ENCODE measurements at places on chromosomes 16 and 17.

DNA sequence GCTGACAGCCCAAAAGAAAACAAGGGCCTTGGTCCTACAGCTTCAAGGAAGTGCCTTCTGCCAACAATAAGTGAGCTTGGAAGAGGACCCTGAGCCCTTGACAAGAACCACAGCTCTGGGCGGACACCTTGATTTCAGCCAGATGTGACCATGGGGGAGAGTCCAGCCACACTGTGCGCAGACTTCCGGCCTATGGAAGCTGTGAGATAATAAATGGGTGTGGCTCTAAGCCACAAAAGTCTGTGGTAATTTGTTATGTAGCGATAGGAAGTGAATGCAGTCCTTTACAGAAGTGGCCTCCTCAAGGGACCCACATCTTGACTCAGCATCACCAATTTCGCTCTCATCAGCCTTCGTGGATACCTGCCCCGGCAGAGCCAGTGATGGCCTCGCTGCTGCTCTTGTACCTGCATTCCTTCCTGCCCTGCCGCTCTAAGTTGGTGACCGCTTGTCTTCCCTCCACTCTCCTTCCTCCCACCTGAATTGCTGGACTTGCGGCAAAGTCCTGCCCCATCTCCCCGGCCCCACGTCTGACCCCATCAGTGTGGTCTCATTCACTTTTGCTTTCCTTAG lies 29.3 kb downstream of the PRSS54 start:
- DNase-seq, result no peak

DNA sequence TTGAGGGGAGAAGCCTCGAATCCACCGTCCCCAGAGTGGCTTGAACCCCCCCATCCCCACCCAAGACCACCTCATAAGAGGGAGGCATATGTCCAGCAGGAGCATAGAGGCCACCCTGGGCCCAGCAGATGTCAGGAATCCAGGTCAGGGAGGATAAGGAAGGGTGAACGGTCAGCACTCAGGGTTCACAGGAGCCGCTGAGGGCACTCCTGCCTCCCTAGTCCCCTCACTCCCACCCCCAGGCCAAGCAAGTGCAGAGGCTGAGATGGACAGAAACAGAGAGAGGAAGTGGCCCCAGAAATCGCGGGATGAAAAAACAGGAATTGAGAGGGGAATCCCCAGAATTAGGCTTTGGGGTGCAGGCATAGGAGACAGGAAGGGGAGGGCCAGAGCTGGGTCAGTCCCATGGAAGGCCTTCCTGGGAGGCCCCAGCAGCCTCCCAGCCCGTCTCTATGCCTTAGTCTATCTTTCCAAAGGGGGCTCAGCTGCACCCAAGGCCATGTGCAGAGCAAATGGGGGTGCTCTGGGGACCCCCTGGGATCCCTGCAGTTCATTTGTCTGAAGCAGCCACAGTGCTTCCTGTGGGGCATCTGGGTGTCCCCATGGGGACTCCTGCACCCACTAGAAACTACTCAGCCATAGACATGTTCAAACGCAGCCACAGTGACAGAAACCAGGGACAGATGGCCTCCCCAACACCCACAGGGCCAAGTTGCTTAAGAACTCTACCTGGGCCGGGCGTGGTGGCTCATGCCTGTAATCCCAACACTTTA lies 1.7 kb downstream of the CMTM3 start:
- DNase-seq, result no peak

- no peak for DNase-seq
These were observed 33.9 kb upstream of the SEC14L1 start for GRCh38 chr17:77106874-77107358.

DNA sequence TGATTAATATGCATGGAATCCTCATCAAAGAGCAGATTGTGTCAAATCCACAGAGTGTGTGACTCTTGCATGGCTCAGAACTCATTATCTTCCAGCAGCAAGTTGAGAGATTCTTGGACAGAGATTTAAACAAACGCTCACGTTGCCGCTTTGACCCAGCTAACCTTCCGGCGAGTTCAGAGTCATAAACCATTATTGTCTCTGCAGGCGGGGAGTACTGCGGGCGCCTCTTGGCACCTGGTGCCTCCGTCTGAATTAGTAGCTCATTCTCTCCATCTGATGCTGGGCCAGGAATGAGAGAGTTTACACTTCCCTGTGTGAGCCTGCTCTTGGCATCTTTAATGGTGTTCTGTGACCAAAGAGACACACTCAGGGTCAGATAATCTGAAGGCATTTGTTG lies 138.6 kb upstream of the WSCD1 start:
- no peak for DNase-seq

GRCh38 chr17:37614823-37615222 lies 5.6 kb upstream of the SYNRG start:
- DNase-seq, result no peak

DNA sequence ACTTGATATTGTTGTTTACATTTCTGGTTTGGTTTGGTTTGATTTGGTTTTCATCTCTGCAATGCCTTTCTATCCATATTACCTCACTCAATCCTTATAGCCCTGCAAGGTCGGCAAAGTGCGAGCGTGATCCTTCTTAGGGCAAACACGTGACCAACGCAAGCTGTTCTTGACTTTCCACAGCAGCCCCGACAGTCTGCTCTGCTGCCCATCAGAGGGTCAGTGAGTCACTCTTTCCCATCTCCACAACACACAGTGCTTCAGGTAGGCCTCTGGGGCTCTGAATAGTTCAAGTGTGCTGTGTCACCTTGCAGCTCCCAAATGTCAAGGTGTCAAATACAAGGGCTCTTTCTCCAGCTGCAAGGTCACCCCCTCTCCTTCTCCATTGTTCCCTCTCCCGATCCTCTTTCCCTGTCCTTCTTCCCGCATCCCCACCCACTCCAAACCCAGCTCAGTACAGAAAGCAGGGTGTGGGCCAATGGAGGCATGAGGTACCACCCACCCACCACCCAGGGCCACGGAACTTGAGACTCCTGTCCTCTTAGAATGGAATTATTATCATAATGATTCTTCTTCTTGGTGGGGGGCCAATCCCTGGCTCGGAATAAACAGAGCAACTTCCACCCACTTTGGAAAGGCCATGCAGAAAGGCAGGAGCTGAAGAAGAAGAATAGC lies 139.7 kb downstream of the SLC39A11 start:
- DNase-seq, result no peak

DNA sequence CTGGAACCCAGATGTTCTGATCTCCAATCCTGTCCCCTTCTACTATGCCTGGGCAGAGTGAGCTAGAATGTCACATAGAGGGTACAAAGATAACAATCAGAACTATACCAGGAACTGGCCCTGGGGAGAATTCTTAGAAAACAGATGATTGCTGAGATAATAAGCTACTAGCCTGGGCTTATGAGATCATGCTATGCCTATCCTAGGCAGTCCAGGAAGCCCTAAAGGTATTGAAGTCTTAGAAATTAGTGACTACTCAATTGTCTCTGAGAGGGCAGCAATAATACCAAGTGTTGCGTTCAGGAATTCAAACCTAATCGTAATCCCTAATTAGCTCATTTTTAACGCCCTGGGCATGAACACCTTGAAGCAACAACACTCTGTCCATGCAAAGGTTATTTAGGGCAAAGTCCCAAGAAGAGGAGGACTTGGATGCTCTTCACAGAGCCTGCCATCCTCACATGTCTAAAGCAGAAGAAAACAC lies 77.1 kb downstream of the MMD start:
- DNase-seq, result no peak

DNA sequence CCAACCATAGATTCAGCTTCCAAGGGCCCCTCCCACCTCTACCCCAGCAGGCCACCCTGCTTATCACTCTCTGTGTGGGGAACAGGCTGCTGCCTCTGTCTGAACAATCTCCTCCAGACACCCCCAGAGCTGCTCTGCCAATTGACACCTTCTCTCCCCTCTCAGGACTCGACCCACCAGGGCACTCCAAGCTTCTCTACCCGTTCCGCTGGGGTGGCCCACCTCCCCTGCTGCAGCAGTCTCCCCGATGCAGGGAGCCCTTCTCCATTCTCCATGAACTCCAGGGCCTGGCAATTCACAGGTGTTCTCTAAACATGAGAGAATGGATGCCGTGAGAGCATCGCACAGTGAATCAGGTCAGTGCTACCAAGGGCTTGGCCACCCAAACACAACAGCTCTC lies 28.3 kb upstream of the FAAP100 start:
- no peak for DNase-seq

DNA sequence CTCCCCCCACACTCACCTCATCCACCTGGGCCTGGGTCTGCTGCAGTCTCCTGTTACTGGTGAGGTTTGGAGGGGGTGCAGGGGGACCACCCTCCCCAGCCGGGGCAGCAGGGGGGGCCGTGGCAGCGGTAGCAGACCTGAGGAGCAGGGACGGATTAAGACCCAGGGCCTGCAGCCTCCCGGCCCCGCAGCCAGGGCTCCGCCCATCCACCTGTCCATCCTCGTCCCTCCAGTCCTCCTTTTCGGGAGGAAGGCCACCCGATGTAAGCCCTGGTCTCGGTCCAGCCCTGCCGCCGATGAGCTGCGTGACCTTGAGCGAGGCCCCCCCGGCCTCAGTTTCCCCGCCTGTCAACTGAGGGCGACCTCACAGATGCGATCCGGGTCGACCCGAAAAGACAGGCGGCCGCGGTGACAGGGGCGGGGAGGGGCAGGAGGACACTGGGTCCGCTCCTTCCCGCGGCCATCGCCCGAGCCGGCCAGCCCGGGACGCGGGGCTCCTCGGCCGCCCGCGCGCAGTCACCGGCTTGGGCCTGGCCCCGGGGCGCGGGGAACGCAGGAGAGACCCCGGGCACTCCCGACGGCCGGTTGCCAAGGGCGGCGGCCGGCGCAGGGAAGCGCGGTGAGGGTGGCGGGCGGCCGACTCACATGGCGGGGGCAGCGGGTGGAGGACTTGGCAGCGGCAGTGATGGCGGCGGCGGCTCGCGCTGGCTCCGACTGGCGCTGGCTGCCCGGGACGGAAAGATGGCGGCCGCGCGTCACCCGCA lies at the start of gene VAMP2:
Gene VAMP2 (minus strand): TSS at position 716 of the 764 bp plus-strand sequence. CDS start 69 bp downstream, at position 647.
- no peak for DNase-seq
